Kidney epithelial cell (primary cell): ENCODE measurements at places on chromosomes 1 and 21. TPM values are rescaled to one million over a fixed set of nuclear protein-coding genes. Genes with fewer than 3 reads are reported as not detected.

DNA sequence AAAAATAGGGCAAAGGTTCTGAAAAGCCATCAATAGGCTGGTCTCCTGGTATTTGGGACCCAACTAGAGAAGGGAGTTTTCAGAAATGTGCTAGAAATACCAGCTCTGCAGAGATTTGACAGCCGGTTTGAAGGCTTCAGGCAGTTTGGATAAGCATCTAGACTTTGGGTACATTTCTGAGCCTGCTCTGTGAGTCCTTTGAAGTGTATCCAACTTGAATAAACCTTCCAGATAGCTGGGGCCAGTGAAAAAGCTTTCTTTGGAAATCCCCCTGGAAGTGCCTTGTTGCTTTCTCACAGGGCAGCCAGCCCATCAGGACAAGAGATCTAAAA lies 6.4 kb upstream of the PEF1 start:
- no peak for DNase-seq

DNA sequence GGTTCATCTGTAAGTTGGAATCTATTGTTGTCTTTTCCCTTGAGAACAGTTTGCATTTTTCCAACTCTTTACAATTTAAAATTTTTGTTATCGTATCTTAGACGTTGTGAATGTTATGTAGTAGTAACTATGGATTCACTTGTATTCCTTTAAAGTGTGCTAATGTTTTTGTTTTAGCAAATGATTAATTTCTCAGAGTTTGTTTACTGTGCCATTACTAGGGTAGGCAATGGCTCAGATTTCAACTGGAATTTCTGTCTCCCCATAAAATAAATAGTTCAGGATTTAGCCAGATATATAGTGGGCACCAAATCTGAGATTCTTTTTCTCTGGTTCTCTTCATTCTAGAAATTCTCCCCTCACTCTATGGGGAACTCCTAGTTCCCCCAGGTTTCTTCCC lies 896.5 kb downstream of the PLA2G4A start:
- DNase-seq: no peak

DNA sequence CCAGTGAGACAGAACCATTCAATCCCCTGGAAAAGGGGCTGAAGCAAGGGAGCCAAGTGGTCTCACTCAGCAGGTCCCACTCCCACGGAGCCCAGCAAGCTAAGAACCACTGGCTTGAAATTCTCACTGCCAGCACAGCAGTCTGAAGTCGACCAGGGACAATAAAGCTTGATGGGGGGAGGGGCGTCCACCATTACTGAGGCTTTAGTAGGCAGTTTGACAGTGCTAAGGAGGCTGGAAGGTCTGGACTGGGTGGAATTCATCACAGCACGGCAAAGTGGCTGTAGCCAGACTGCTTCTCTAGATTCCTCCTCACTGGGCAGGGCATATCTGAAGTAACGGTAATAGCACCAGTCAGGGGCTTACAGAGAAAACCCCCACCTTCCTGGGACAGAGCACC lies 105.4 kb upstream of the GORAB start:
- DNase-seq: no peak

DNA sequence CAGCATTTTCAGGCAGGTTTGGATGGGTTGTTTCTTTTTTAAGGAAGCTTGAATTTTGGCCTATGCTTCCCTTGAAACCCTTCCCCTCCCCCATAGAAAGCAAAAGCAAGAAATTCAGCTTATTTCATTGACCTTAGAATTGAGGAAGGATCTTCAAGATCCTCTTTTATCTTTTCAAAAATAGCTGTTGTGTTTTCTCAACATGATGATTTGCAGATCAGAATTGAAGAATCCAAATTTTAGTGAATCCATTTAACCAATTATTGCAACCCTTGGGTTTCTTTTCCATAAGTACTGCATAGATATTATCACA lies 73.7 kb downstream of the LRRC8C start:
- no peak for DNase-seq

GRCh38 chr1:5811419-5811818 lies 180.8 kb downstream of the NPHP4 start:
- DNase-seq: no peak

The MEAF6 gene
- 88.1 and 110 TPM in 2 replicates for total RNA-seq

The TMEM52 gene
- 0.92 and 3.2 TPM in 2 replicates for total RNA-seq

The FCRL6 gene
- not detected in 2 replicates for total RNA-seq

The UTS2 gene
- not detected in 2 replicates for total RNA-seq

The AQP10 gene
- not detected in 2 replicates for total RNA-seq

The C1QB gene
- total RNA-seq: 2.8 and 4.6 TPM in 2 replicates
